HFFc6 (cell line): ENCODE measurements at places on chromosomes 16 and 17.
A peak's percentile ranks its signal among the peaks of the same experiment; 100 is the strongest.

- no peak overlapping the region for H3K27ac ChIP-seq
- H3K27me3 ChIP-seq, result peaks cover 55% of the 10 kb centered on the region
- H3K36me3 ChIP-seq, result no peaks in the 10 kb centered on the region
- no peak overlapping the region for H3K4me3 ChIP-seq
- no peak for DNase-seq
Observed at GRCh38 chr16:2810651-2811050, 6.4 kb upstream of the PRSS21 start.

GRCh38 chr16:85437166-85438052, 175.7 kb upstream of the GSE1 start:
- no peak overlapping the region for H3K27ac ChIP-seq
- DNase-seq, result no peak
- H3K27me3 ChIP-seq, result peaks cover 5% of the 10 kb centered on the region
- no peaks in the 10 kb centered on the region for H3K36me3 ChIP-seq

DNA sequence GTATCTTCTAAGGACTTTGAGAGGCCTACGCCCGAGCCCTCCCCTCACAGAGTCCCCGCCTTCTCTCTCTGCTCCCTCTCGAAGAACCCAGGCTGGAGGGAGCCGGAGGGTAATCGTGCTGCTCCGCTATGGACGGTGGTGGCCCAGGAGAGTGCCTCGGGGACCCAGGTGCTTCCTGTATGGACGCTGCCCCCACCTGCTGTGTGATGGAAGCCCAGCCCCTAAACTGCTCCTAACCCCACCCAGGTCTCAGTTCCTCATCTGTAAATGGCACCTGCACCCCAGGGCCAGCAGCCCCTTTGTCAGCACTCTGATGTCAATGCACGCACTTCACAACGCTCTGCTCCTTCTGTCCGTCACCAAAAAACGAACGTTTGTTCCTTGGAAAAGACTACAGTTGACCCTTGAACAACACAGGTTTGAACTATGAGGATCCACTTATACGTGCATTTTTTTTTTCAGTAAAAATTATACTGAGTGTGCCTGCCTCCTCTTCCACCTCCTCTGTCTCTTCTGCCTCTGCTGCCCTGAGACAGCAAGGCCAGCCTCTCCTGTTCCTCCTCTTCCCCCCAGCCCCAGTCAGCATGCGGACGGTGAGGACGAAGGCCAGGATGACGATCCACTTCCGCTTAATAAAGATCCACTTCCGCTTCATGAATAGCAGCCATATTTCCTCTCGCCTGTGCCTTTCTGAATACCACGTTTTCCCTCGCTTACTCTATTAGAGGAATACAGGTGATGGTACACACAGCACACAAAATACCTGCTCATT, 118.3 kb downstream of the BANP start:
- DNase-seq, result no peak
- H3K4me1 ChIP-seq, result peaks cover 5% of the 10 kb centered on the region; the same call in 1 of the 2 replicates
- no peak overlapping the region for H3K27ac ChIP-seq

DNA sequence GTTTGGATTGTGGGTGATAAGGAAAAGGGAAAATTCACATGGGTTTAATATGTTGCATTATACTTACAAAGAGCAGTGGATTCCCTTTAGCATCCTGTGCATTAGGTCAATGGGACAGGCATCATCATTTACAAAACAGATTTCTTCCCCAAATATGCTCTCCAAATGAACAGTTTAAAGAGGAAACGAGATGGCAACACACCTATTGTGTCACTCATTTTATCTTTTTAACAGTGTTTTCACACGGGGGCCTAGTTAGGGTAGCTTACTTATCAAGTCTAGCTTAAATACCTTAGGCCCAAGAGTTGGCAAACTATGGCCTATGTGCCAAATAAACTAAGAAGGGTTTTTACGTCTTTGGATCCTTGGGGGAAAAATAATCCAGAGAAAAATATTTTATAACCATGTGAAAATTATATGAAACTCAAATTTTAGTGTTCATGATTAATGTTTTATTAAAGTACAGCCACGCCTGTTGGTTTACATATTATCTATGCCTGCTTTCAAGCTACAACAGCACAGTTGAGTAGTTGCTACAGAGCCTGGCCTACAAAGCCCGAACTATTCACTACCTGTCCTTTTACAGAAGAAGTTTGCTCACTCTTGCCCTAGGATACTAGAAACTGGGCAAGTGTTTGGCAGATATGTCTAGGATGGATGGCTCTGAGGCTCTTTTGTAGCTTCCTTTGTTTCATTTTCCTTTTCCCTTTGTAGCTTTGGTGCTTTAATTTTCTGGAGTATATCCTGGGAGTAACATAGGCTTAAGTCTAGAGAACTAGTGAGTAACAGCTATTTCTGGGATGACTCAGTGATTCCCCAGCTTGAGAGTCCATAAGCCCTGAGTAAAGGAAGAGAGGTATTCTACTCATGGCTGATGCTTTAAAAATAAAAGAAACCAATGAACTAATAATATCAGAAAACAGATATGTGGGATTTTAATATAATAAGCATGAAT, 12.4 kb downstream of the NUP93 start:
- H3K4me3 ChIP-seq, result peak overlapping the region; percentile 83
- DNase-seq, result peak; percentile 80
- no peaks in the 10 kb centered on the region for H3K27me3 ChIP-seq
- peaks cover 70% of the 10 kb centered on the region for H3K4me1 ChIP-seq
- peak overlapping the region; percentile 91 for H3K27ac ChIP-seq
- peaks cover 9% of the 10 kb centered on the region; the same call in 1 of the 2 replicates for H3K36me3 ChIP-seq

DNA sequence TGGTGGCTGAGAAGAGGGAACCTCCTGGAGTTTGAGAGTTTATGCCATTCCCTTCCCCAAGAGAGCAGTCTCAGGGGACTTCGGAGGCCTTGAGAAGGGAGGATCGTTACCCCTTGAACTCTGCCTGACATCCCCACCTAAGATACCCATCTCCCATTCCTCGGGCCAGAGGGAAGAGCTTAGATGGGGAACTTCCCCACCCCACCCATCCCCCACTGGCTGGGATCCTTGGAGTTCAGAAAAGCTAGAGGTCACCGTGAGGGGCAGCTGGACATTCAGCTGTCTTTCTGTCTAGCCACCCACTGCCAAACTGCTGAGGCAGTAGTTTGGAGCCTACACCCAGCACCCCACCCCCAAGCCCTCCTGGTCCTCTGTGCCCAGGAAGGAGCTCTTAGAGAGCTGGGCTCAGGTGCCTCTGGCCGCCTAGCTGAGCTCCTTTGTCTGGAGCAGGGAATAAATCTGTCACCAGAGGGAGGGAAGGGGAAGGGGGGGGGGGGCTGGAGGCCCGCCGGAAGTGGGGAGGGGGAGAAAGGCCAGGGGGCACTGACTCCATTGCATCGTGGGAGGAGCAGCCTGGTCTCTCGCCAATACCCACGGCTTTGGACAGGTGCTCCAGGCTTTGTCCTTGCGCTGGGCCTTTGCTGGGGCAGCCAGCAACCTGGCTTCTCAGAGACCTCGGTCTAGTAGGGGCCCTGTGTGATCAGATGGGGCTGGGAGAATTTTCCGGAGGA, 1.0 kb downstream of the HSD11B2 start:
- H3K27me3 ChIP-seq, result peaks cover 23% of the 10 kb centered on the region
- no peak for DNase-seq
- peak overlapping the region; percentile 59 for H3K4me3 ChIP-seq

GRCh38 chr16:81403601-81404391, 40.8 kb upstream of the CMIP start:
- H3K4me3 ChIP-seq, result no peak overlapping the region
- H3K4me1 ChIP-seq, result peaks cover 42% of the 10 kb centered on the region
- peaks cover 13% of the 10 kb centered on the region for H3K36me3 ChIP-seq
- peaks cover 4% of the 10 kb centered on the region for H3K27me3 ChIP-seq
- DNase-seq, result peak; percentile 69

GRCh38 chr16:48555597-48556242, 54.3 kb downstream of the N4BP1 start:
- DNase-seq, result no peak
- H3K36me3 ChIP-seq, result peaks cover 31% of the 10 kb centered on the region
- H3K27me3 ChIP-seq, result no peaks in the 10 kb centered on the region
- peak overlapping the region; percentile 8; the same call in 1 of the 2 replicates for H3K27ac ChIP-seq
- peaks cover 61% of the 10 kb centered on the region for H3K4me1 ChIP-seq

- no peaks in the 10 kb centered on the region for H3K36me3 ChIP-seq
- no peak overlapping the region for H3K4me3 ChIP-seq
- no peak for DNase-seq
Observed at GRCh38 chr17:3690094-3690715, 5.8 kb downstream of the P2RX5 start.

DNA sequence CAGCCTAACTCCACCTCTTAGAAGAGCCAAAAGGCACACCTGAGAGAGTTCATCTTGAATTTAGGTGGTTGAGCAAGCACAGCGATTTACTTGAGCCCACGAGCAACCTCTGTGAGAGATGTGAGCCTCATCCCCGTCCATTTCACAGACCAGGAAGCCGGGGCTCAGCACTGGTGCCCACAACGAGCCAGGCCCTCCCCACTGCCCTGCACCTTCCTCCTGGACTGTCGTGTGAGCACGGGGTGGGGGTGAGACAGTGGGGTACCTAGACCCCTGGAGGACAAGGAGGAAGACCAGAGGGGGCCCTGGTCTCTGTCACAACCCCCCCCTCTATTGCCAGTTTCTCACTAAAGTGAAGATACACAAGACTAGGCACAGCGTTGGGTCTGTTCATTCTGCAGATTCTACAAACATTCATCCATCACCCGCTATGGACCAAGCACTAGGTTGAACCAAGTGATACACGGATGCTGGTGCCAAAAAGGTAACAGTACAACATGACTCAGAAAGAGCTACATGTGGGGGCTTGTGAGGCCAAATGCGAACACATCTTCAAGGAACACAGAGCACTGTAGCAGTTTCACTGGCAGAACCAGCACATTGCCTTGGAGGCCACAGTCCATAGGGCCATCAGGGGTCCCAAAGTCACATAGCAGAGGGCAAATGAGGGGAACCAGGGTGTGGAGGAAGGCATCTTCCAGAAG, 231.9 kb downstream of the PARN start:
- DNase-seq, result no peak
- H3K27me3 ChIP-seq, result no peaks in the 10 kb centered on the region; the same call in 1 of the 2 replicates
- no peaks in the 10 kb centered on the region for H3K36me3 ChIP-seq
- peaks cover 43% of the 10 kb centered on the region for H3K4me1 ChIP-seq
- no peak overlapping the region for H3K27ac ChIP-seq
- H3K4me3 ChIP-seq, result no peak overlapping the region
